ENCODE measurements at places on chromosomes 1 and 21. TPM values are rescaled to one million over a fixed set of nuclear protein-coding genes. Genes with fewer than 3 reads are reported as not detected.

GRCh38 chr1:29563092-29563491 lies 326.8 kb downstream of the PTPRU start:
- no peak for DNase-seq

DNA sequence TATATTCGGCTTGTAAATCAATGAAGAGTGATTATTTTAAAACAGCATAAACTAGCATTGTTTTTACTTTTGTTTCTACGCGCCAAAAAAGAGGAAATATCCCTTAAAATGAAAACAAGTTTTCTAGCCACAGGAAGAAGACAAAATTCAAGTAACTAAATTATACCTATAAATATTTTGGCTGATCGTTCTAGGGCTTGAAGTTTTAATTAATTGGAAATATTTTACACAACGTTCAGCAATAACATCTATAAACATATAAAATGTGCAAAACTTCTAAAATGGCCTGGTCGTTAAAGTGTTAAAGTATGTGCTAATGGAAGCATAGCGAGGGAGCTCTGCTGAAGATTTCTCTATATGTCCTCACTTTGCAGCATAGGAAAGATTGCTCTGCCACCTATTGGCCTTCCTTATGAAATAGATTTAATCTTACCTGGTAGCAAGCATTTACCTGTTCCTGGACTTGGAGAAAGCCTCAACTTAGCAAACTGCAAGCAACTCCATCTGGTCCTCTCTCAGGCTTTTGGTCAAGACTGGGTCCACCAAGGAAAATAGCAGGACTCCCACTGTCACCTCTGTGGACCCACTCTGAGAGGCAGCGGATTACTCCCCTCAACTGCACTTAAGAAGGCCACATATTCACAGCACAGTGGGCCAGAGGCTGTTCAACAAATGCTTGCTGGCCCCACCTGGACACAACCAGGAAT lies 351.3 kb upstream of the RUNX1 start:
- peak; percentile 67 for DNase-seq

DNA sequence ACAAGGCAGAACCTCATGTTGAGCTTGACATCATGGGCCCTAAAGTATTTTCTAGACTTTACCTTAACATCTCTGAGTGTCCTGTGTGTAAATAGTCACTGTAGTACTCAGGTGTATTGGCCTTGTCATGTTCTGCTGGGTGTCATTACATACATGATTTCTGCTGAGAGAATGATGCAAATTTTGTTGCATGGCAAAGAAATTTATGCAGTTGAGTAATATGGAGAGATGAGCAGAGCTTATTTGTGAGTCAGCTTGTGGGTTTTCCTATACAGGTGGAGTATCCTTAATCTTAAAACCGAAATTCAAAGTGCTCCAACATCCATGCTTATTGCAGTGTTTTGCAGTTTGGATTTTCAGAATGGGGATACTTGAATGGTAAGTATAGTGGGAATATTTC lies 36.6 kb downstream of the RGL1 start:
- no peak for DNase-seq

- no peak for DNase-seq
These were observed 271.1 kb downstream of the PTPRC start for GRCh38 chr1:198909973-198910372.

GRCh38 chr1:145997016-145997717 lies 788 bp upstream of the TXNIP start:
- DNase-seq, result peak; percentile 19

- peak; percentile 65 for DNase-seq
These were observed 91.6 kb downstream of the RGL1 start for GRCh38 chr1:183896466-183897048.

GRCh38 chr1:18572022-18572880 lies 58.4 kb upstream of the PAX7 start:
- DNase-seq, result peak; percentile 28

- no peak for DNase-seq
These were observed 18.0 kb downstream of the LRRC42 start for GRCh38 chr1:53964109-53964508.

DNA sequence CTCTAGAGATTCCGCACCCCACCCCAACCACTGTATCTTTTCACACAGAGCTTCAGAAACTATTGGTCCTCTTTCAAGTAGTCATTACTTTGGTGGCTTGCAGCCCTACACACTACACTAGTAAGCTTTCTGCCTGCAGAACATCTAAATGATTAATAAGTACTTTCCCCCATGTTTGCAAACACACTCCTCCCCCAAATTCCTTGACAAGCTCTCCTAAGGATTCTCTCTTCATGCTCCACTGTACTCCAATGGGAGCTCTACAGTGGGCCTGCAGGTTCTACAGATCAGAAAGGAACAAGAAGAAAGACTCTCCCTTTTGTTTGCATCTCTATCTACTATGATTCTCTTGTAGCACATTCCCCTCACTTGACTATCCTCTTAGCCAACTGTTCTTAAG lies 16.3 kb upstream of the NUF2 start:
- DNase-seq, result no peak

DNA sequence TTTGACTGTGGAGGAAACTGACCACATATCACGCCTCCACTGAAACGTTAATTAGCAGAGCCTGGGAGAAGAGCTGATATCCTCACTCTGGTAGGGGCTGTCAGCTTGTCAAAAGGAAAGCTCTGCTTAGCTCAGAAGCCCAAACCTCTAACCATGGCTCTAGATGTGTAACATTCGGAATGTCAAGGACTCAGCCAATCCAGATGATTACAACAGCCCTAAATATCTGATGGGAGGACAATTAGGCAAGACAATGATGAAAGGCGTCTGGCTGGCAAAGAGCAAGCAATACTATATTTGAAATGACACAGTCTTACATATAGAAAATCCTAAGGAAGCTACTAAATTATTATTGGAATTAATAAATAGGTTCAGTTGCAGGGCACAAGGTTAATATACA lies 45.7 kb upstream of the COX20 start:
- no peak for DNase-seq

GRCh38 chr1:119253366-119253765 lies 112.9 kb upstream of the WARS2 start:
- DNase-seq, result no peak

GRCh38 chr1:153434746-153435455 lies 18.6 kb downstream of the S100A7A start:
- DNase-seq, result no peak

DNA sequence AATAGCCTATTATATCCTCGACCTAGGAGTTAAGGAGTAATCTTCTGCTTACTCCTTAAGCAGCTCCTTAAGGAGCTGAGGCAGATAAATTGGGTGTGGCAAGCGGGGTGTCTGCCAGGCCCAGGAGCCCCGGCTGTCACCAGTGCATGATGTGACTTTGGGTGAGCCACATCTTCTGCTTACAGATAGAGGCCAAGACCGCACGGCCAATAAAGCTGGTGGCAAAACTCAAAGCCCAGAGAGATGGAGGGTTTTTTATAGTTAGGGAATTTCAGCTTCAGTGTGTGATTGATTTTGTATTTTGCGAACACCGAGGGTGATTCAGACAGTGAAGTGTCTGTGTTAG lies 9.8 kb downstream of the MX2 start:
- no peak for DNase-seq

GRCh38 chr1:111600886-111601386 lies 18.7 kb upstream of the RAP1A start:
- DNase-seq, result no peak

- DNase-seq, result no peak
These were observed 12.9 kb downstream of the MTR start for GRCh38 chr1:236808005-236808404.

GRCh38 chr1:107795441-107795840 lies 169.5 kb downstream of the VAV3 start:
- no peak for DNase-seq

GRCh38 chr1:197200272-197200899 lies 53.9 kb upstream of the ASPM start:
- DNase-seq, result peak; percentile 3

DNA sequence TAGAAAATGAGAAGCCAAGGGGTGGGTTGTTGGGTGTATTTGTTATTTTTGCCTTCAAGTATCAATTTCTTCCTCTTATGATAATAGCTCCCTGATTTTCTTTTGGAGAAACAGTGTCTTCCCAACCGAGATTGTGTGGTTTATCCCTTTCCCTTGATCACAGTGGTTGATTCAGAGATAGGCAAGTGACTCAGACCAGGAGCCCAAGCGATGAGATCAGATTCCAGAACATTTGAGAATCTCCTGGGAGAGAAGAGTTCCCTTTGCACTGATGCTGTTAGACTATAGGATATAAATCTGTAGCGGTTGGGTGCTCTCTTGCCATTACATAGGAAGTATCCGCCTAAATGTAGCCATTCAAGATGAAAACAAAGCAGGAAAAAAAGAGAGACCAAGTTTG lies 90.1 kb upstream of the WDR26 start:
- peak; percentile 85 for DNase-seq

- no peak for DNase-seq
These were observed 15.0 kb downstream of the HLX start for GRCh38 chr1:220894025-220894923.

DNA sequence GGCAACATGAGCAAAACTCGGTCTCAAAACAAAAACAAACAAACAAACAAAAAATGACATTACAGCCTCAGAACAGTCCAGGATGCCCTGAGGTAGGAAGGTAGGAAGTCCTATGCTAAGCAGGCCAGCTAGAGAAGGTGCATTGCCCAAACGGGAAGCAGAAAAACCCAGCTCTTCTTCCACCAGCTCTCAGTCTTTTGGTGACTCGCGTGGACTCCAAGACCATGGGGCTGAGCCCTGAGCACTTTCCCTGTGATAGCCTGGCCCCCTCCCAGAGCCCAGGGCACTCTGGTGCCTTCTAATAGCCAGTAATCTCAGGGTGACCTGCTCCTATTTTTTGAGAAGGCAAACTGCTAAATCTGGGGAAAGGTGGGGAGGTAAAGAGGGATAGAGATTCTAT lies 16.1 kb downstream of the PHLDA3 start:
- DNase-seq, result no peak

- no peak for DNase-seq
These were observed 18.9 kb downstream of the LHX4 start for GRCh38 chr1:180248731-180249681.

- DNase-seq, result peak; percentile 35
These were observed 624.2 kb downstream of the PLPP3 start for GRCh38 chr1:55955016-55955621.

DNA sequence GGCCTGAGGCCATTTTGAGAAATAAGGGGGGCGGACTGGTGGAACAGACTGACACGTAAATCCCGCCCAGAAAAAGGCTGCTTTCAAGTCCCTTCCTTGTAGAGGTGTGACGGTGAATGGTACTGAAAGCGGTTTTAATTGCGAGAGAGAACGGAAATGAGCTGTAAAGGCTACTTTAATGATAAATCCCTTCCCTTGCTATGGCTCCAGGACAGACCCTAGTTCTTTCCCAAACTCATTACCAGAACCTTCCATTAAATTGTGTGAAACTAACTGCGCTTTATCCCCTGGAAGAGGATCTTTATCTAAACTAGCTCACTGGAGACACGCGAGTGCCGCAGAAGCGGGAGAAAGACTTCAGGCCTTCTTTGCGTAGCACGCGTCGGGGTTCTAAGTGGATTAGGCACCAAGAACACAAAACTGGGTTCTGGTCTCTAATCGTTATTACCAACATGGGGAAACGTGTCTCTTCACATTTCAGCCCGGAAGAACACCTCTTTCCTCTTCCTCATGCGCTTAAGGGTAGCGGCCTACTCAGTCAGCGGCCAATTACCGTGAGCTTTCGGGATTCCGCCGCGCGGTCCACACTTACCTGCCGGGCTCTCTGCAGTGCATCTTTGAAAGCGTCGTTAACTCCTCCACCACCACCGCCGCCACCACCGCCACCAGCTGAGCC lies 441 bp downstream of the FUBP1 start:
- peak; percentile 95 for DNase-seq

DNA sequence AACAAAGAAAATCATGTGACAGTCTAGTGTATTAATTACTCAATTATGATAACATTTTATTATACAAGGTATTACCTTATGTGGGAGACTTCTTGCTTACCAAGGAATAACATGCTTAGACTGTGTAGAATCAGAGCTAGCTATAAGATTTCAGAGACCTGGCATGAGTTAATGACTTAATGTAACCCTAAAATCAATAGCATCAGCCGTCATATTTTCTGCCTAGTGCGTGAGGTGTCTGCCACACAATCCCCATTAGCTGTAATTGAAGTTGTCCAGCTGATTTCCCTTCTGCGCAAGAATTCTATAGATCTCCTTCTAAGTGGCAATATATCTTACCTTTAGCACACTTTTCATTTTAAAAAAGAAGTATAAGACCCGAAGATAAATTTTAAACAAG lies 28.8 kb downstream of the CHODL start:
- no peak for DNase-seq

GRCh38 chr1:29368936-29369932 lies 132.9 kb downstream of the PTPRU start:
- no peak for DNase-seq

GRCh38 chr1:219999821-220000220 lies 46.5 kb downstream of the EPRS1 start:
- DNase-seq, result no peak

- no peak for DNase-seq
These were observed 102.0 kb upstream of the USP25 start for GRCh38 chr21:15627823-15628222.

DNA sequence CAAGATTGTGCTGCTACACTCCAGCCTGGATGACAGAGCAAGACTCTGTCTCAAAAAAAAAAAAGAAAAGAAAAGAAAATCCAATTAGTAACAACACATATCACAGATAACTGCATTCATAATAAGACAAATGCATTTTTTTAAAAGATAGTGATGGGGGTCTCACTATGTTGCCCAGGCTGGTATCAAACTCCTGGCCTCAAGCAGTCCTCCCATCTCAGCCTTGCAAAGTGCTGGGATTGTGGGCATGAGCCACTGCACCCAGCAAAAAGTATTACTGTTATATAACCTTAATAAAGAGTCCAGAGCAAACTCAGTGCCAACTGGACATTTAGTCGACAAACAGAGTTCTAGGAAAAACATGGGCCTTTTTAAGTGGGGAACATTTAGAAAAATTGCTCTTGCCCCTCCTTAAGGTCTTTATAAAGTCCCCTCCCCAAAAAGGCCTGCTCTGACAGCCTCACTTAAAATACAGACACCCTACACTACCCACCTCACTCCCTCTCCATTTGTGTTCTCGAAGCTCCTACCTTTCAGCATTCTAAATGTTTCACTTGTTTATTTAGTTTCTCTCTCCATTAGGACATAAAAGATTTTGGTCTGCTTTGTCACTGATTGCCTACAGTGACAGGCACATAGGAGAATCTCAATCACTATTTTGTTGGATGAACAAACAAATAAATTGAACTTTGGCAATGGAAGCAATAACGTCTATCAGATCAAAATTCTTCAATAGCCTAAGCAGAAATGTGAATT lies 7.5 kb downstream of the ABCB10 start:
- DNase-seq, result no peak

Gene ESPN
- total RNA-seq, result not detected

Gene NBPF6
- not detected for total RNA-seq

Gene PWP2
- 10.1 TPM for total RNA-seq

Gene SEMA4A
- total RNA-seq, result 0.29 TPM

Gene SPRR2A
- not detected for total RNA-seq

Gene HAO2
- total RNA-seq, result not detected

Gene OR14K1
- total RNA-seq, result not detected

Gene GPATCH2
- 12.3 TPM for total RNA-seq

Gene OR2T5
- not detected for total RNA-seq

Gene EFCAB7
- total RNA-seq, result 14.5 TPM

Gene NPHS2
- not detected for total RNA-seq

Gene OR2L3
- not detected for total RNA-seq

Gene LCE1B
- not detected for total RNA-seq

Gene KRTAP19-1
- not detected for total RNA-seq

Gene APP
- 162 TPM for total RNA-seq

Gene DAB1
- total RNA-seq, result not detected

Gene EFNA1
- 24.6 TPM for total RNA-seq

Gene COL9A2
- 2.5 TPM for total RNA-seq
